Pulmonary artery endothelial cell (primary cell): ENCODE measurements at places on chromosomes 1 and 21.

- DNase-seq, result no peak
Measured at GRCh38 chr1:68197461-68197860, 34.9 kb downstream of the WLS start.

- no peak for DNase-seq
Measured at GRCh38 chr1:194512345-194512744, 1325.9 kb upstream of the B3GALT2 start.

GRCh38 chr1:117127795-117128194, 6.2 kb upstream of the TRIM45 start:
- no peak for DNase-seq

GRCh38 chr1:150548632-150549495, at the start of gene ADAMTSL4:
ADAMTSL4 (plus strand) TSS chr1:150549408; CDS start chr1:150552289, 2,881 bp downstream.
- DNase-seq, result no peak

GRCh38 chr21:29349702-29350101, 51.0 kb downstream of the BACH1 start:
- no peak for DNase-seq

- DNase-seq, result no peak
Measured at GRCh38 chr1:194865383-194865782, 1679.0 kb upstream of the B3GALT2 start.

DNA sequence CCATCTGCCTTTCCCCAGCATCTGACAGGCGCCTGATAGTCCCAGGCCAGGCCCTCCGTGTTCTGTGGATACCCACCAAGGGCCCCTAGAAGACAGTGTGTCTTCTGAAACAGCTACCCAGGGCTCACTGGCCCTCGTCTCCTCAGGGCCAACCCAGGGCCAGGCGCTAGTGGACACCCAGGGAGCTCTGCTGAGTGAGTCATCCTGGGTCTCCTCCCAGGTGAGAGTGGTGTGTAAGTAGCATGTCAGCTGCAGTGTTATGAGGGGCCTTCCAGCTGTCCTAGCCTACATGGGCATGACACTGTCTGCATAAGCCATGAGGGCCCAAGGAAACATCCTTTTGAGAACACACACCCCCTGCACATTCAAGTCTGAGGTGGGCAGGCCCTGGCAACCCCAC, 36.7 kb downstream of the CHD5 start:
- no peak for DNase-seq

- no peak for DNase-seq
Measured at GRCh38 chr1:45282351-45282750, 44.3 kb upstream of the HPDL start.

GRCh38 chr21:45948576-45949141, 32.9 kb upstream of the COL6A1 start:
- no peak for DNase-seq

DNA sequence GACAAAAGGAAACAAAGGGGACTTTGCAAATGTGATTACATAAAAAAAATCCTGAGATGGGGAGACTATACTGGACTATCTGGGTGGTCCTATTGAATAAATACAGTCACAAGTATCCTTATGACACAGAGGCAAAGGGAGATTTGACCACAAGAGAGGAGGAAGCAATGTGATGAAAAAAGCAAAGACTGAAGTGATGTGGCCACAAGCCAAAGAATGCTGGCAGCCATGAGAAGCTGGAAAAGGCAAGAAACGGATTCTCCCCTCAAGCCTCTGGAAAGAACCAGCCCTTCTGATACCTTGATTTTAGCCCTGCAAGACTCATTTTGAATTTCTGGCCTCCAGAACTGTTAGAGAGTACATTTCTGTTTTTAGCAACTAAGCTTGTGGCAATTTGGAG, 36.4 kb downstream of the OLFML2B start:
- no peak for DNase-seq

DNA sequence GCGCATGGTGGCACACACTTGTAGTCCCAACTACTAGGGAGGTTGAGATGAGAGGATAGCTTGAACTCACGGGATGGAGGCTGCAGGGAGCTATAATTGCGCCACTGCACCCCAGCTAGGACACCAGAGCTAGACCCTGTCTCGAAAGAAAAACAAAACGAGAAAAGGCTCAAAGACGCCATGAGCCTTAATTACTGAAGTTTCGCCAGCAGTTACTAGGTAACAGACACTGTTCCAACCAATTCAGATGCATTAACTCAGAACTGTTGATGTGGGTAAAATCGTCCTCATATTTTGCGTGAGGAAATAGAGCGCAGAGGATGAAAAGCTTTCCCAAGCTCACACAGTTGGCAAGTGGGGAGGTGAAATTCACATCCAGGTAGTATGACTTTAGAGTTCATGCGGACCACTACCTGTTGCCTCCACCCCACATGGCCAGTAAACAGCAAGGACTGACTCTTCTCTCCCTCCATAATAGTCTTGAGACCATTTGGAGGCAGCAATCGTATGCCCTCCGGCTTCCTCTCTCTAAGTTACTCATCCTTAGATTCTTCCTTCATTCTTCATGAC, 40.1 kb downstream of the INAVA start:
- no peak for DNase-seq

DNA sequence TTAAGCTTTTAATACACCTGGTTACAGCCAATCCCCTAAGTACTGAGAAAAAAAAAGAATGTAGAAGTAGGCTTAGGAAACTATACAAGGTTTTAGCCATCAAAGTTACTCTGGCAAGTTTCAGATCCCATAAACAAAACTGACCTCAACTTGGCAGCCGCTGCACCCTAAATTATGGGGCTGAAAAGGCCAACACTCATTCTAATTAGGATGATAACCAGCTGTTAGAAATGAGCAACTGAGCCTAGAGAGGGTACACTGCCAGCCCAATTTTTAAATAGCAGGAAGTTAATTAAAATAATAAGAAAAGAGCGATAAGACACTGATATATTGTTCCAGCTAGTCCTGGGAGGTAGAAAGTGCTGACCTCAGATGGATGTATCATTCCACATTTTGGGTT, 105.7 kb upstream of the VAV3 start:
- DNase-seq, result no peak

- no peak for DNase-seq
Measured at GRCh38 chr21:40976198-40977109, 129.5 kb upstream of the DSCAM start.

DNA sequence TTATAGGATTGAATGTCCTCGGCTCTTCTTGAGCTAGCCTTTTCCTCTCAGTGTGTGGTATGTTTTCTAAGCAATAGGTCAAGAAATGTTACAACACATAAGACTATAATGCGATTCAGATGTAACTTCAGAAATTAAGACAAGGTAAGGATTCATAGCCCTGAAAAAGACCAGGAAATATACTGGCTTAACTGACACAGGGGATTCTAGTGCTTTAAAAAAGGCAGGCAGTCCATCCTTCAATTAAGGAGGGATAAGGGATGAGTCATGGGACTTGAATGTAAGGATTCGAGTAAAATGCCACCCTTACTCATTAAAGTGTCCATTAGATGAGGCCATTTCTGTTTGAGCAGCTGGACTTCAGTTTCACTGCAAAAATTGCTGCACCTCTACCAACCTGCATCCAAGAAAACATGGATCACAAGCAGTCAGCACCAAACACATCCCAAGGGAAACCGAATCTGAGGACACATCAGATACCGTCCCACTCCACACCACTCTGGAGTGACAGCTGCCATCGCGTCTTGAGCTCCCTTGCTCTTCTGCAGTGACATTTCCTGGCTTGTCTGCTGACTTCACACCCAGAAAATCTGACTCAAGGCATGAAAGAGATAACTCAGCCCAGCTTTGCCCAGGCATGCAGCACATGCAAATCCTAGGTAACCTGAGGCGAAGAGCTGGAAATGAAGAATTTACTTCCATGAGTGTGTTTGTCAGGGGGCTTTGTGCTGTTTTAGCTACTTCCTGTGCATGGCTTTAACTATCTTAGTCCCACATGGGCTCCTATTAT, 37.8 kb downstream of the NGF start:
- no peak for DNase-seq

- DNase-seq, result no peak
Measured at GRCh38 chr1:184388971-184389370, 2.1 kb downstream of the C1orf21 start.
